ENCODE measurements at places on chromosomes 4 and X.

GRCh38 chr4:64899563-64899962 lies 490.3 kb upstream of the TECRL start:
- no peak for DNase-seq

GRCh38 chr4:71867598-71867997 lies 83.7 kb upstream of the GC start:
- DNase-seq = no peak

GRCh38 chr4:137651128-137651527 lies 118.8 kb upstream of the PCDH18 start:
- no peak for DNase-seq

DNA sequence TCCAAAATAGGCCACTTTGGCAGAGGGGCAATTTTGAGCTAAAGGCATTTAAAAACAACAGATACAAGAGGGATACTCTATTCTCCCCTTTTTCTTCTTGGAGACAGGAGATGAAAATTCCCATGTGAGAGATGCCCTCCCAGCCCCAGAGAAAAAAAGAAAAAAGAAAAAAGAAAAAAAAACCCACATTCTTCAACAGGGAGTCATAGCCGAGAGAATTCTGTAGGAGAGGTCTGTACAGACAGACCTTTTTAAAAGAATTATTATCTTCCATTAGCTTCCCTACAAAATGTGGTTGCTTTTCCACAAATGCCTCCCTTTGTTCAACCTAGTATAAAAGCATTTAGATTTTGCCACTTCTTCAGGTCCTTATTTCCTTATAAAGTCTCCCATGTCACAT lies 89.9 kb downstream of the SPCS3 start:
- no peak for DNase-seq

DNA sequence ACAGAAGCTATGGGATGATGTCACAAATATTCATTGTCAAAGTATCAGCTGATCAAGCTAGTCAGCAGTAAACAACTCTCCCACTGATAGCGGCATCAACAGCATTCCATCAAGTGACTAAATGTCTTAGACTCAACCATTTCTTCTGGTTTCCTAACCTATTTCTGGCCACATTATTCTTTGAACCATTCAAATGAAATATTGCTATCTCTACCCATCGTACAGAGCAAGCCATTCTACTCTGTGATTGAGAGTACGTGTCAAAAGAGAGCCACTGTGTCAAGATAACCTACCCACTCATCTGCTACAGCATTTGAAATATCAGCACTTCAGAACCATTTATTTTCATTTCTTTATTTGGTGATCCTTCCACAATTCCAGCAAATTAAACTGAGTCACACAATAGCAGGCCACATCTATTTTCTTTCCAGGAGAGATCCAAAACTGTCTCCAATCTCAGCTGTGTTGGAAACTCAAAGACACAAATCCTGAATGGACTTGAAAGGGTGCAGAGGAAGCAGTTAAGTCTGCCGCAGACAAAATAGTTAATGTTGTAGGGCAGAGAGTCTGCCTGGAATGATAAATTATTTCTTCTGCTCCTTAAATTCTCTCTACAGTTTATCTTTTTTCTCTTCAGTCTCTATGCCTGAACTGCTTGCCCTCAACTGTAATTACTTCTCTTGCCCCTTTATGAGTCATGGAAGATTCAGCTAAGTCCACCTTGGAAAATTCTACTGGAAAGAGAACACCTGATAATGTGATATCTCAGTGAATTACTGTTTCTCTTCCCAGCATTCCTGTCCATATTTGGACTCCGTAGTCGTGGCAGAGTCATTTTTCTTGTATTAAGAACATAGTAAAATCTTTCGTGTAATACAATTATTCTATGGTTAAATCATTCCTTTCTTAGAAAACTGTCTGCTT lies 364.8 kb downstream of the PDGFC start:
- DNase-seq = no peak

DNA sequence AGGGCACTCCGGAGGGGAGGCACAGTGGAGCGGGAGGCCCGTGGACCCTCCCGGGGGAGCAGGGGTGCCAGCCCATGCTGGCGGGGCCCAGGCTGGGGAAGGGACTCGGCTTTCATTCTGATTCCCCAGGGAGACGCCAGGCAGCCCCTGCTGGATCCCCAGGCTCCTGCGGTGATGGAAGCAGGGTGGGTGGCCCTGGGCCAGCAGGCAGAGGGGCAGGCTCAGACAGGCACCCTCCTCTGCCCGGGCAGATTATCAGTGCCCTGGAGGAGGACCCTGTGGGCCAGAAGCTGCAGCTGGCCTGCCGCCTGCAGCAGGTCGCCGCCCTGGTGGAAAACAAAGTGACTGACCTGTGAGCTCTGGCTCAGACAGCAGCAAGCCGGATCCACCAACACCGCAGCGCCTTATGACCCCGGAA lies 2.1 kb upstream of the SRPK3 start:
- no peak for DNase-seq

DNA sequence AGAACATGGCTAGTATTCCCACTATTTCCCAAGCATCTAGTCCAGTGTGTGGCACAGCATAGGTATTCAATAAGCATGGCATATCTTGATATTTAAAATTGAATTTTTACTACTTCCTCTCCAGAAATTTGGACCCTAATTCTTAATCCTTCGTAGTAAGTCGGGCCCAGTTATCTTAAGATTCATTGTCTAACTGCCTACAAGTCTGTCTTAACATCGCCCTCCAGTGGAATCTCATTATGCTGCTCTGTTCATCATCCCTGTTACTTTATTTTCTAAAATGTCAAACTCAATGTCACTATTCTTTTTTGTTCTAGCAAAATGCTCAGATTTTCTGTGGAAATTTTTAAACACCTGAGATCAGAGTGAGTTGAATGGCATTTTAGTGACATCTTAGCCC lies 606.2 kb downstream of the KLHL13 start:
- DNase-seq = no peak

GRCh38 chr4:54553001-54553400 lies 104.8 kb upstream of the KIT start:
- no peak for DNase-seq

GRCh38 chr4:148053298-148054003 lies 321.6 kb downstream of the ARHGAP10 start:
- DNase-seq = no peak

GRCh38 chr4:18033111-18034085 lies 11.8 kb upstream of the LCORL start:
- no peak for DNase-seq

- DNase-seq = no peak
These were observed 53.6 kb upstream of the FUNDC1 start for GRCh38 chrX:44596277-44596676.

GRCh38 chrX:25005382-25006185 lies 10.2 kb downstream of the ARX start:
- DNase-seq = no peak

DNA sequence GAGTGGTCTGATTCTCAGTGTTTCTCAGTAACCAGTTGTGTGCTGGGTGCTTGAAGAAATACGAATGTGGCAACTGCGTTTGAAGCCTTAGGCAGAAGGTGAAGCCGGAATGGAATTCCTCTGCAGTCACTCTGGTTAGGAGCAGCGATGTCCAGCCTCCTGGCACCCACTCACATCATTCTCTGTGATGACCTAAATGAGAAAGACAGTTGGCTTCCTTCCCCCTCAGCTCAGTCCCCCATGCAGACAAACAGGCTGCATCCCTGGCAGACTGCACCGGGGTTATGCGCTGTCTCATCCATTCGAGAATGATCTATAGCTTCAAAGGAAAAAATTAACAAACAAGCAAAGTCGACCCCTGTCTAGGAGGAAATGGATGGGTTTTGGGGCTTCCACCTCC lies 170.1 kb upstream of the SCML1 start:
- no peak for DNase-seq

- DNase-seq = no peak
These were observed 265.7 kb upstream of the BOD1L1 start for GRCh38 chr4:13893211-13893610.

GRCh38 chr4:91243132-91243531 lies 1060.6 kb upstream of the GRID2 start:
- no peak for DNase-seq

DNA sequence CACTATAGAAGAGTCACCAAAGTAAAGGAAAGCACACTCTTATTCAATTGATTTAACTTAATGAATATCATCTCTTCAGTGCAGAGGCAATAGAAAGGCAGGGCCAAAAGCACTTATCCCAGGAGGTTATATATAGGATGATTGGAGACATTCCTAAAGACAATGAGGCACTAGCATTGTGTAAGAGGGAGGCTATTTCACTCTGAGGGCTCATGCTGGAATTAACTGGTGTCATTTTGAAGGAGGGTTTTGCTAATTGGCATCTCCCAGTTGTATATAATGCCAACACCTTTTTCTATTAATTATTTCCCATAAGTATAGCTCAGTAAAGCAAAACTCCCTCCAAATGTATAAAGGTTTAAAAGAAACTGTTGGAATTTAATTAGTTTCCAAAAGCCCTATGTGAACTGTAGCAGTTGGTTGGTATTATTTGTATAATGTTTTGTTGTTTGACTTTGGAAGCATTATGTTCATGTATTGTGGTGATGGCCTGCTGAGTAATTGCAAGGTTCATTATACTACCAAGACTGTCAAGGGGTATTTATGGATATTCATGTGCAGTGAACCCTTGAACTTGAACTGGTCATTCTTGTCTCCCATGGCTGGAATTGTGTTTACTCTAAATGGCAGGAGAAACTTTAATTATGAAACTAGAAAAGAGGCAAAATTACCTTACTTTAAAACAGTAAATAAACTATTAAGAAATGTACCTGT lies 270.3 kb downstream of the BMPR1B start:
- no peak for DNase-seq

DNA sequence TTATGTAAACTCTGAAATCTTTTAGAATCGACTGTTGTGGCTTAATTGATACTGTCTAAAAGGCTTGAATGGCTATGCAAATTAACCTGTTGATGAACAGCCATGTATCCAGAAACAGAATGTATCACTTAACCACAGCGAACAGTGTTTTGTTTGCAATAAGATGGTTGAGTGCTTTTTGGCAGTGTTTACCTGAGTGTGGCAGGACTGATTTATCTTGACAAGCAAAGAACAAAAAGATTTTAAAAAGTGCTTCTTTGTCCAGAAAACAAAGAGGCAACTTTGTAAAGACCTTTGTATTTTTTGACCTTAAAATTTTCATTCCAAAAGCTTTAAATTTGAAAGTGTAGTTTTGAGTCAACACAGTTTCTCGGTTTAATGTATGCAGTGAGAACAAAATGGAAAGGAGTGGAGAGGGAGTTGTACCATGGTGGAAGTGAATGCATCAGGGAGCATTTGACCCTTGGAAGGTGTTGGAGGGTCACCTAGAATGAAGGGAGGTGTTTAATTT lies 18.0 kb downstream of the ARHGAP10 start:
- DNase-seq = no peak

DNA sequence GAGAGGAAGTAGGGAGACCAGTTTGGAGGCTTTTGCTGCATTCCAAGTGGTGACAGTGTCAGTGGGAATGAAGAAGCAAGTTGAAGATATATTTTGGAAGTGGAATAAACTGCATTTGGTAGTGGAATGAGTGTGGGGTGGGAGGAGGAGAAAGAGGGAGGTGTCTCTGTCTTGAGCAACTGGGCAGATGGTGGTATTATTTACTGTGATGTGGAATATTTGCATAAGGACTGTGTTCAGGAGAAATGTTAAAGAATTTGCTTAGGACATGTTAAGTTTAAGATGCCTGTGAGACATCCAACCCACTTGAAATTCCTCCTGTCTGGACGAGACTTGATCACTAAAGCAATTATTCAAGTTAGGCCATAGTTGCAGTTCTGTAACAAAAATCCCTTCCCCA lies 448.9 kb upstream of the AMOT start:
- no peak for DNase-seq
